ENCODE measurements at places on chromosomes 7 and 10.

DNA sequence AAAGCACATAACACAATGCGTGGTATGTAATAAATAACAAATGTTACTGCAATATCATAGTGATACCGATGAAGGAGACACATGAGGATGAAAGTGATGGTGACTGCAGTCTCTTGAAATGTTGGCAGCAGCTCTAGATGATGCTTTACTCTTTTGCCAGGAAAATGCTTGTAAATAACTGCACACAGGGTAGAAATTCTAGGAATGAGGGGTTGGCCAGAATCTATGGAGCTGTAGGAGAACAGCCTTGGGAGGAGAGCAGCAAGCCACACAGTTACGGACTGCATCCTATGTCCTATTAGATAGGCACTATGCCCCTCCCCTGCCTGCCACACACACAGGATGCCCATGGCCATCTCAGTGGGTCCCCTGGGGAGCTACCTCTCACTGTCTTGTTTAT lies 97.6 kb upstream of the GSDME start:
- no peak for DNase-seq

GRCh38 chr10:127854769-127855590 lies 37.8 kb downstream of the CLRN3 start:
- no peak for DNase-seq

- no peak for DNase-seq
Measured at GRCh38 chr10:121536310-121536913, 61.8 kb downstream of the FGFR2 start.

GRCh38 chr7:90900628-90901356 lies 304.7 kb downstream of the CDK14 start:
- no peak for DNase-seq

GRCh38 chr7:130897515-130898419 lies 163.8 kb upstream of the KLF14 start:
- DNase-seq: no peak
